ENCODE measurements at places on chromosomes 5 and 9.

DNA sequence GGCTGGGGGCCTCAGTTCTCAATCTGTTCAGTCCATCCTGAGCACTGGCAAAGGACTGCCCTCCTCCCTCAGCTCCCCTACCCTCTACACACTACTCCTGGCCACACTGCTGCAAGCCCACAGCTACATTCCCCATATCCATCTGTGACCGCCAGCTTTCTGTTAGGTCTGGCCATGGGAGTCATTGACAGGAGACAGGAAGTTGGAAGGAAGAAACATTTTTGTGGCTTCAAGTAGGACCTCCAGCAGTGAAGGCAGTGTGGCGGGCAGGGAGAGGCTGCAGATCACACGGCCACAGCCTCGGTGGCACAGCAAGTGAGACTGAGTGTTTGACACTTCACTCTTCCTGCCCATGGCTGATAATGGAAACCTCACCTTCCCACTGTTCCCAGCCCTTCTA lies 55.9 kb downstream of the SECISBP2 start:
- no peak for DNase-seq

DNA sequence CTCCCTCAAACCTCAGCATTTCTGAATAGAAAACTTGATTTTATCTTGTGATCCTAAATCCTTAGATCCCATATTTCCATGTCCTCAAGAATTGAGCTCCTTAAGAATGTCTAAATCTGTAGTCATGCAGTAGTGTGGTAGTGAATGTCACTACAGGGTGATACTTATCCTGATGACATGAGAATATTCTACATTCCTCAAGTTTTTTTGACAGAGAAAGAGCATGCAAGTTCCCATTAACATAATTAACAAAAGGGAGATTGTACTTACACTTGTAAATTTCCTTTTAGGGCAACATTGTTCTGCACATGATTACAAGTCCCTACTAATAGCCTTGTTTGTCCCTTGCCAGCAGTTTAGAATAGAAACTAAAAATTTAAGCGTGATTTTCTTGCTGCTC lies 352.3 kb downstream of the PTPRD start:
- no peak for DNase-seq

DNA sequence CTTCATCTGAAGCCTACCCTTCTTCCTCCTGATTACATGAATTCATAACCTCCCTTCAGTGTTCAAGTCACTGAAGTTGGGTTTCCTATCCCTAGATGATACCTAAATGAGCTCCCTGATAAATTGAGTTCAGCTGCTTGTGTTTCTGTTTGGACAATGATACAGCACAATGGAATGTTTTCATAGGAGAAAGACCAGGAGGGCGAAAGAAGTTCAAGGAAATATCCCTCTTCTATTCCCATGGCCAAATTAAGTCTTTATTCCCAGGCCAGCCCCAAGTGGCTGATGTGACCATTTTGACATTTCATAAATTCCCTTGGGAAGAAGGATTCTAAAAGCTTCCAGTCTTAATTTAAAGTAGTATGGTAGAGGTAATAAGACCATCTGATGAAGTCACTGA lies 555.8 kb upstream of the CLINT1 start:
- DNase-seq, result peak; percentile 43

GRCh38 chr9:113482341-113482740 lies 18.8 kb downstream of the RGS3 start:
- no peak for DNase-seq

- DNase-seq, result peak; percentile 63
Observed at GRCh38 chr9:91164724-91165520, 196.8 kb downstream of the AUH start.

DNA sequence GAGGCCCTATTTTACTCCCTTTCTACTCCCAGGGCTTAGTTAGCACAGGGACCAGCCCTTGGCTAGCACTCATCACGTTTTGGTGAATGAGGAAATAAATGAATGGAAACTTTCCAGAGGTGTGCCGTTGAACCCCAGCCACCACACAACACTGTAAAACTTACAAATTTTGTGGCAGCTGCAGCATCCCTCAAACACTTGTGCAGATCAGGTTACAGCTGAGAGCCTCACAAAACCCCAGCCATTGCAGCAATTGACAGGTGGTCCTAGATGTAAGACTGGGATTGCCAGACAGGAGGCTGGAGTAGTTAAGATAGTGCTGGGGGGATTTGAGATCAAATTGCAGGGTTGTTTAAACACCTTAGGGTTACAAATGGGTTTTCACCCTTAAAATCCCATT lies 482.2 kb upstream of the KIF2A start:
- DNase-seq, result no peak

- no peak for DNase-seq
Observed at GRCh38 chr5:34834794-34835089, 4.2 kb upstream of the TTC23L start.

DNA sequence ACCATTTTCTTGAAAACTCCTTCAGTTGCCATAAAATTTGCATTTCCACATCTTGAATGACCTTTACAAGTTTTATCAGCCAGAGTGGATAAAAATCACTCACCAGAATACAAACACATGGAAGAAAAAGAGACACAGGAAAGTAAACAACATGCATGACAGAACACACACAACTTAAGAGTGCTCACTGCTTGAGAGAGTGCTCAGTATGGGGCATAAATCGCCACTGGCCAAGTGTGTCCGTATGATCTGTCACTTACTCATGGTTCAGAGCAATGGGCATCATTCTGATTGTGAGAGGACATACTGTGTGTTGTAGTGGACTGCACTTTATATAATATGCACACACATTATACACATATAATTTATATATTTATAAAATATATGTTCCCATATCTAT lies 155.6 kb upstream of the NTRK2 start:
- no peak for DNase-seq

DNA sequence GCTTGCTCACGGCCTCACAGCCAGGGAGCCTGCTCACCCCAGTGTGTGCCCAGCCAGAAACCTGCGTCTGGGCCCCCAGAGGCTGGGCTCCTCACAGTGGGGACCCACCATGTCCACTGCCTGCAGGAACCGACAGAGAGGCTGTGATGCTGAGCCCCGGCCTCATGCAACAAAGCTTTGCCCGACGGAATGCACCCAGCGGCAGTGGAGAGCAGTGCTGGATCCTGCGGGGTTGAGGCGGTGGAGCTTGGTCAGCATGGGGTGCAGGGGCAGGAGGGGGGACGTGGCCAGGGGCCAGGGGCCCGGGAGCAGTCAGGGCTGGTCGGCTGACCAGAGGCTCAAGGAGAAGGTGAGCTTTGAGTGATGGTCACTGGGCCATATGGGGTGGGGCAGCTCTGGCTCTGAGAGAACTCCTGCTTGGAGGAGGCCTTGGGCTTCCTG lies 7.7 kb upstream of the CEP72 start:
- DNase-seq, result no peak

DNA sequence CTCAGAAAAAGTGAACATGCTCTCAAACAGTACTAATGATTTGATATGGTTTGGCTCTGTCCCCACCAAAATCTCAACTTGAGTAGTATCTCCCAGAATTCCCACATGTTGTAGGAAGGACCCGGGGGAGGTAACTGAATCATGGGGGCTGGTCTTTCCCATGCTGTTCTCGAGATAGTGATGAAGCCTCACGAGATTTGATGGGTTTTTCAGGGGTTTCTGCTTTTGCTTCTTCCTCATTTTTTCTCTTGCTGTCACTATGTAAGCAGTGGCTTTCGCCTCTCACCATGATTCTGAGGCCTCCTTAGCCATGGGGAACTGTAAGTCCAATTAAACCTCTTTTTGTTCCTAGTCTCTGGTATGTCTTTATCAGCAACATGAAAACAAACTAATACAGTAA lies 401.3 kb downstream of the BNC2 start:
- no peak for DNase-seq

GRCh38 chr9:134959126-134959970 lies 41.6 kb upstream of the FCN1 start:
- DNase-seq, result no peak

DNA sequence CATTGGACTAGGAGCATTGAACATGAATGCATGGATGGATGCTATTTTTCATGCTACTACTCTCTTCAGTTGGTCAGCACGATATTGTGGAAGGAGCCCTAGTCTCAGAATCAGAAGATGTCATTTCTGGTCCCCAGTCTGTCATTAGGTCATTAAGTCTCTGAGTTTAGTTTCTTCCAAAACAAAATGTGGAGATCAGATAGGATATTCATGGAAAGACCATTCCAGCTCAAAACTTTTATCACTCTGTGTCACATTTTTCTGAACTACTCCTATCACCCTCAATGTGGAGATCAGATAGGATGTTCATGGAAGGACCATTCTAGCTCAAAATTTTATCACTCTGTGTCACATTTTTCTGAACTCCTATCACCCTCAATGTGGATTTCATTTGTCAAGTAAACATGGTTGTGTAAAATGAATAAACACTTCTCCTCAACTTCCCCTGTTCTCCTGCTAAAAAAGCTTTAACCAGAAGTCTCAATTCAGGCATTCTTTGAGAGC lies 296.8 kb downstream of the MRPS30 start:
- DNase-seq, result no peak

- no peak for DNase-seq
Observed at GRCh38 chr5:147887930-147888329, 9.4 kb downstream of the SCGB3A2 start.

GRCh38 chr9:6078382-6079105 lies 63.1 kb upstream of the RANBP6 start:
- DNase-seq, result no peak

- no peak for DNase-seq
Observed at GRCh38 chr9:111066468-111066867, 28.2 kb upstream of the LPAR1 start.

DNA sequence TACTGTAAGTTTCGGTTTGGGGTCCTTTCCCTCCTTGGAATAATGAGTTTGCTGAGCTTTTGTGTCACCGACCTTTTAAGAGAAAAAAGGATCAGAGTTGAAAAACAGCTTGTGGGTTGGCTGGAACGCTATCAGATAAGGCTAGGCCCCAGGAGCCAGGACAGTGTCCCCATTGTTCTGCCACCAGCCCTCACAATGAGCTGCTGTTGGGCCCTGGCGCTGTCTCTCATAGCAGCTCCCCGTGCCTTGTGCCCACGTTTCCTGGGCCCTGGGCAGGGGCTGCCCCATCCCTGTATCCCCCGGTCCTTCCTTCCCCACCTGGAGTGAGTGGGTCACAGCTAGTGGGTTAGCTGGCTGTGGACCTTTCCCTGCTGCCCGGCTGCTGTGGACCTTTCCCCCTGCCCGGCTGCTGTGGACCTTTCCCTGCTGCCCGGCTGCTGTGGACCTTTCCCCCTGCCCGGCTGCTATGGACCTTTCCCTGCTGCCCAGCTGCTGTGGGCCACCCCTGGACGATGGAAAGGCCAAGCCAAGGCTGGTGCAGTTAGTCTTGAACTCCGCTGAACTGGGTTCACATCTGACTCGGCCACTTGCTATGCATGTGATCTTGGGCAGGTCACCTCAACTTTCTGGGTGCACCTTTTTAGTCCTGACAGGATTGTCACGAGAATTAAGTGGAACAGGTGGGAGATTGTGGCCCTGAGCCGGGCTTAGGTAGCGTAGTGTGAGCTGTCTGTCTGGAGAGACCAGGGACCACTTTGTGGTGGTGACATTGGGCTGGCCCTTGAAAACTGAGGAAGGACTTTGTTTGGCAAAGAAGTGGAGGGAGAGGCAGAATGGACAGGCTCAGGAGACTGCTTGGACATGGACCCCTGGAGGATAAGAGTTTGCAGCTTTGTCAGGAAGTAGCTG lies 99.5 kb downstream of the DAB2IP start:
- DNase-seq, result no peak

GRCh38 chr5:75566710-75567309 lies 44.4 kb upstream of the ANKDD1B start:
- peak; percentile 89 for DNase-seq

- DNase-seq, result no peak
Observed at GRCh38 chr5:93281980-93282772, 298.8 kb downstream of the NR2F1-AS1 start.

DNA sequence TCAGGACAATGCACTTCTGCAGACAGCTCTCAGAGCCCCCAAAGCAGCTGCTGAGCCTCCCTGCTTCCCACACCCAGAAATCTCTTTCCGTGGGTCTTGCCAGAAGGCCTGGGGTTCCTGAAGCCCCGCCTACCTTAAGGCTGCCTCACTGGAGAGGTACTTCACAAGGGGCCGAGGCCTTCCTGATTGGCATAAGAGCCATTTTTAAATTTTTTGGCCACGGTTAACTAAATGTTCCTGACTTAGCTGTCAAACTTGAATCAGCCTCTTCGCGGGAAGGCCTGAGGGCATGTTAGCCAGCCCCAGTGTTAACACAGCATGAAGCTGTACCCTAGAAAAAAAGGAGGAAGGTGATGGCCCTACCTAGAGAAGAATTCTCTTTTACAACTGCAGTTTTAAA lies 20.7 kb upstream of the EPB41L4B start:
- no peak for DNase-seq

- DNase-seq, result no peak
Observed at GRCh38 chr5:137862251-137862650, 5.4 kb upstream of the MYOT start.

DNA sequence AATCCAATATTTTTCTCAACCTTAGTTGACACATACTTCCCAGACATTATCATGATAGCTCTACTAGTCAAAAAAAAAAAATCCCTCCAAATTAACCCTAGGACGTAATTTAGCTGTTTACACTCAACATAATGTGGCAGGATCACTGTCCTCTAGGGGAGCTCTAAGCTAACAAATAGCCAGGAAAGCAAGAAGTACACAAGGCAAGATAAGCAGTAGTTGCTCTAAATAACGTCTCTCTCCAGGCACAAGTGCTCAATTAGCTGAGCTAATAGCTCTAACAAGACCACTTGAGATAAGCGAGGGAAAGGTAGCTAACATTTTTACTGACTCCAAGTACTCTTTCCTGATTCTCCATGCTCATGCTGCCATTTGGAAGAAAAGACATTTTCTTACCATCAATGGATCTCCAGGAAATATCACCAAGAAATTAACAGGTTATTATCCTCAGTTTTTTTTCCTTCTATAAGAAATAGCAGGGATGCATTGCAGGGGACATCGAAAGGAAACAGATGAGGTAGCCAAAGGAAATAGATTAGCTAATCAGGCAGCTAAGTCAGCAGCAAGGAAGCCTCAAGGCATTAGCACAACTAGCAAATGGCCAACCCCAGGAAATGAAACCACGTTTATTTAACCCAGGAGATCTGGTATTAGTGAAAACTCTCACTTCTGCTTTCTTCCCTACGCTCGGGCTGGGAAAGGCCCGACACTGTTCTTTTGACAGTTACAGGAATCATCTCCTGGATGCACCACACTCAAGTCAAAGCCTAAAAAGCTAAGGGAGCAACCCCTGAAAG lies 614.1 kb downstream of the PTPRD start:
- DNase-seq, result no peak

Measured in pulmonary artery endothelial cell (primary cell).